SW480 (cell line): ENCODE measurements at places on chromosomes 6 and 20.

DNA sequence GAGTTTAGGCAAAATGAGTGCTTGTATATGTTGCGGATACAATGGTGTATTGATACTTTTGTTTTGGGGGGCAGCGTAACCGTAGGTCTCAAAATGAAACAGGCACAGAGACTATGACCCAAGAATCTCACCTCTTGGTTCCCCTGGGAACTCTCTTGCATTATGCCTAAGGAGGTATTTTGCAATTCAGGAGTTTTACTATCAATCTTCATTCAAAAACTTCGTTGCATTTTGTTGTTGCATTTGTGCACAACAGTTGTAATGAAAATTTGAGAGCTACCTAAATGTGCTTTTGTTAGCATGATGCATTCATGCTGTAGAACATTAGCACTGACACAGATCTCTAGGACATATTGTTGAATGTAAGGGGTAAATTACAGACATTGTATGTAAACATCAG lies 18.2 kb downstream of the VTA1 start:
- no peak for DNase-seq

DNA sequence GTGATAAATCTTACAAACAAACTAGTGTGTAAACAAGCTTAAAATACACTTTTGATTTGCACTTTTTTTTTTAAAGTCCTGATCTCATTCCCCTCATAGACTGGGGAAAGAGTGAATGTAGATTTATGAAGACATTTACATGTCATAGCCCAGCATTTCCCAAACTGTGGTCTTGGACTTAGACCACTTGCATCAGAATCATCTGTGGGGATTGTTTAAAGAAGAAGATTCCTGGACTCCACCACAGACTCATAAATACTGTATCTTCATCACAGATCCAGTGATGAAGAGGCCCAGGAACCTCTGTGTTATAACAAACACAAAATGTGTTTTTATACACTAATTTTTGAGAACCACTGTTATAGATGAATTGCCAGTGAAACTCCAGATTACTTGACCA lies 99.5 kb downstream of the KCNQ5 start:
- DNase-seq = no peak

- DNase-seq = peak; percentile 16
These were observed 17.1 kb downstream of the NAPB start for GRCh38 chr20:23404196-23404595.

GRCh38 chr6:136793363-136793762 lies 1.1 kb upstream of the MAP3K5 start:
- DNase-seq = no peak

DNA sequence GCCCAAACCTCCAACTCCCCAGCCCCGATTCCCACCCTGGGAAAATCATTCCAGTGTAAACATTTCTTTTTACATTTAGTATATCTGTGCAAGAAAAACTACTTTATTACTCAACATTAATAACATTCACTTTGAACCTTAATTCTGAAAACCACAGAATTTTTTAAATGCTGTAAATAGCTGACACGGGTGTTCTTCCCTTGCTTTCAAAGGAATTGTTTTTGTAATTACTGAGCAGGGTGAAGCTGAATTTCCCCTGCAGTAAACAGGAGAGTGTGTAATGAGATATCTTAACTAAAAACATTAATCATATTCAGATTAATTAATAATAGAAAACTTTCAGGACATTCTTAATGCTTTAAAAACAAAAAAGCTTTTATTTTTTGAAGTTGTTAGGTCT lies 99.3 kb upstream of the CITED2 start:
- no peak for DNase-seq

DNA sequence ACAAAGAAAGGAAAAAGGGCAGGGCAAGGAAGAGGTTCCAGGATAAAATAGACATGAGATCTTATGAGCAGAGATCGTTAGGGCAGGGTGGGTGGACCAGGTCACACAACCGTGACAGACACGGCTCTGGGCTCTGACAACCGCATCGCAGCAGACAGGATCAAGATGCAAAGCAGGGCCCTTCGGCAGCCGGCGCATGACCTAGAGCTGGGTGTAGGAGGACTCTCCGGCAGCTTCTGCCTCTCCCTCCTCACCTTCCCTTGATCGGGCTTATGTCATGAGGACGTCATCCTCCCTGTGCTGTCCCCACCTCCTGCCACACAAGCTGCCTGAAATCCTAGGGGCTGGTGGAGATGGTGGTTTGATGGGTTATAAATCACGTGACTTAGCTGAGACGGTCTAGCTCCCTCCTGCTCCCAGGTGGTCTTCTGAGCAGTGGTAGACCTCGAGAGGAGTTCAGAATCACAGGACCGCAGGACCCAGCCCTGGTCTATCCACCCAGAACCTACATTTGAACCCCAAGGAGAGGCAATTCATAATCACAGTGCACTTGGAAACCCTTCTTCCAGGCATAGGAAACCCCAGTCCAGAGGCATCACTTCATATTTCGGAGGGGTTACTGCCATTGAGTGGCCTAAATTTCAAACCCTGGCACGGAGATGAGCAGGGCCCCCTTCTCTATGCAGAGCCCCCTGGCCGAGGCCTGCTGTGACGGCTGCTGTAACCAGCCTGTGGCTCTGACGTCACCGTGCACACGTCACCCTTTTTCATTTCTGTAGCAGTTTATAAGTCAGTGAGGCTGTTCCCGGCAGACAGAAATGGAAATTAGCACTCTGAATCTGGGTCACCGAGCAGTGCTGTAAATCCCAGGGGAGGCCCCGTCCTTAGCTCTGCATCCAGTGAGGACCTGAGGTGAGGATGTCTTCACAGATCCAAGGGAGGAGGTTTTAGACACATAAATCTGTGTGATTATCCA lies 8.7 kb upstream of the CCR6 start:
- DNase-seq = no peak

GRCh38 chr6:90444160-90444714 lies 142.6 kb downstream of the MAP3K7 start:
- no peak for DNase-seq

DNA sequence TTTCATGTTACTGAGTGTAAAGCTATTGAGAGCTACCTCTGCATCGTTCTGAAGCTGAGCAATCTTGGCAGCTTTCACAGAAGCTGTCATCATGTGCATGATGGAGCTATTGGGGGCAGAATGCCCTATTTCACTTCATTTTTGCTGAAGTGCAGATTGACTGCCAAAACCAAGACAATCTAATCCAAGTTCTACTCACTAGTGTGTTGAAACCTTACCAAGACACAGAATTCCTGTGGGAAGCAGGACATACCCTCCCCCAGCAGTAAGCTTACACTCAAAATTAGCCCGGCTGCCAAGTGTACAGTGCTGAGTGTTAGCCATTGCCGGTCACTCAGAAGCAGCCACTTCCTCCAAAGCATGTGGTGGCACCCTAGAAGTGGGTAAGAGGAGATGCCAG lies 177.3 kb upstream of the TENT5A start:
- DNase-seq = no peak

GRCh38 chr6:111761212-111761611 lies 112.0 kb downstream of the FYN start:
- no peak for DNase-seq

DNA sequence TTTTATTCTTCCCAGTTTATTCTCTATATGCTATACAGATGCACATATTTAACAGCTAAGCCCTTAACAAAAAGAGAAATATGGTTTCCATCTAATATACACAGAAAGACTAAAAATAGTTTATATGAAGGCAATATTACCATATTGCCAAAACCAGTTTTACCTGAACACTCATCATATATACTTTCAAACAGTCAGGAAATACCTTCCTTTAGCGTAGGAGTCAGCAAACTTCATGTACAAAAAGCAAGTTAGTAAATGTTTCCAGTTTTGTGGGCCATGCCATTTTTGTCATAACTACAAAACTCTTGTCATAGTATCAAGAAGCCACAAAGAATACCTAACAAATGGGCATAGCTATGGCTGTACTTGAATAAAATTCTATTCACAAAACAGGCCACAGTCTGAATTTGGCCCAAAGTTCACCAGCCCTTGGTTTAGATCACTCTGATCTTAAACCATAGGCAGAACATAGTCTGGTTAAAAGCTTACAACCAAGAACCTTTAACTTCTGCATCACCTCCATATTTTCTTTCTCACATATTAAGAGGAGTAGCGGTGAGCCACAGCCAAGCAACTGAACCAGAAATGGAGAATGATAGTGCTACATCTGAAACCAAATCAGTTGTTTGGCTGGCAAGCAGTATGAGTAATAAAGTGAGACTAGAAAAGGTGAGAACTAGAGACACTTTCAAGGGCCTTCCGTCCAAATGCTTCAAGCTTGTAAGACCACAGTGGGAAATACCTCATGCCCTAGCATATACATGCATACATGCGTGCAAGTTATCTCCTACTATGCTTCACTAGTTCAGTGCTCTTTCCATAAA lies 116.6 kb downstream of the PTPRK start:
- DNase-seq = no peak

DNA sequence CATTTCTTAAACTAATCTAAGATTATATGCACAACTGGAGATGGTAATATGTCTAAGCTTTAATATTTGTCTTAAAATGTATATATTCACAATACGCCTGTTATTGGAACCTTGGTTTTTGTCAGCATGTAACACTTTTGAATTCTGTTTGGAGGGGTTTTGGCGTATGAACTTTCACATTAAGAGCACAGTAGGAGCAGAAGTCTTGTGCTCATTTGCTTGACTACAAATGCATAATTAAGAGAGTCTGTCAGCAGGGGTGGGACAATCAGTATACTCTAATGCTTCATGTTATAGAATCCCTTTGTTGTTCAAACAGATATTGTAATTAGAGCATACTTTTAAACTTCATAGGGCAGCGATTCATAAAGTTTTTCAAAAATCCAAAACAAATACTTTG lies 112.8 kb downstream of the QKI start:
- DNase-seq = no peak

DNA sequence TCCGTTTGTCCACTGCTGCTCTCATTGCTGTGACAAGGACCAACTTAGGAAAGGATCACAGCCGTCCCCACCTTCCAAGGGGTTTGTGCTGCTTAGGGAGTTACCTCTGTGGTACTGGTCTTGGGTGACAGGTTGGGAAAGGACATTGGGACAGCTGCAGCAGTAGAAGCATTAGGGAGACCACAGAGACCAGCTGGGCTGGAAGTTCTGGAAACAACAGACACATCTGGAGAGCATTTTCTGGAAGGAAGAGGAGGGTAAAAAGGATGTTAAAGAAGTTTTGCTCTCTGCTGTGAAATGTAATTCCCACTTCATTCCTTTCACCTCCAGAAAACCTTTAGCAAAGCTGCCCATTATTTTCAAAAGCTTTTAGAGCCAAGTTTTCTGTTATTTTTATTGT lies 304.2 kb downstream of the LRFN2 start:
- DNase-seq = no peak

DNA sequence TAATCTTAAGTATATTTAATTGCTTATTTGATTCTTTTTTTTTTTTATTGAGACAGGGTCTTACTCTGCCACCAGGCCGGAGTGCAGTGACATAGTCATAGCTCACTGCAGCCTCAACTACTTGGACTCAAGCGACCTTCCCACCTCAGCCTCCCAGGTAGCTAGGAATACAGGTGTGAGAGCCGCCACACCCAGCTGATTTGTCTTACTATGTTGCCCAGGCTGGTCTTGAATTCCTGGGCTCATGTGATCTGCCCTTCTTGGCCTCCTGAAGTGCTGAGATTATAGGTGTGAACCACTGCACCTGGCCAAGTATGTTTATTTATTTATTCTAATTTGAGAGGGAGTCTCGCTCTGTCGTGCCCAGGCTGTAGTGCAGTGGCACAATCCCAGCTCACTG lies 38.2 kb downstream of the PTPN1 start:
- DNase-seq = no peak

DNA sequence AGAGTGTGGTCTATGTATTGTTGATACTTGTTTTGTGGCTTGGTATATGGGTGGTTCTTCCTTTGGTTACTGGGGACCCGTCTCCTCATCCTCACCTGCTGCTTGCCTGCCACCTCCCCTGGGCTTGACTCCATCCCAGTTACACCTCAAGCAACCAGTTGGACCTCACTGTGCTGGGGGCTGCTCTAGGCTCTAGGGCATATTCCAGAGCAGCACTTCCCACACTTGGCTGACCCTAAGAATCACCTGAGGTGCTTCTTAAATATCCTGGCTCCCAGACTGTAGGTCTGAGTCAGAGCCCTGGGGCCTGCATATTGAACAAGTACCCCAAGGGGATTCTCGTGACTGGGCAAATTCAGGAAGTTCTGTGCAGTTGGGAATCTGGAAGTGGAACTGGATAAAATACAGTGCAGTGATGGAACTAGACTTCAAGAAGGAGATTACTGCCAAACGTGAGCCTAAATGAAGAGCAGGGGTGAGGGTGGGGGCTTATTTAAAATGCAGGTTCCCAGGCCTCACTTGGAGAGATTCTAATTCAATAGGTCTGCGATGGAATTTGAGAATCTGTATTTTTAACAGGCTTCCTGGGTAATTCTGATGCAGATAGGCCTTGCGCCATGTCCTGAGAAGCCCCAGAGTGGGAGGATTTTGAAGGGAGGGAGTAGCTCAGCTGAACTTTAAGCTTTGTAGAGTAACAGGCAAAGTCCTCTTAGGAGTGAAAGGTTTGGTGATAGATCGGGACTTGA lies 7.6 kb downstream of the SPATS1 start:
- no peak for DNase-seq

DNA sequence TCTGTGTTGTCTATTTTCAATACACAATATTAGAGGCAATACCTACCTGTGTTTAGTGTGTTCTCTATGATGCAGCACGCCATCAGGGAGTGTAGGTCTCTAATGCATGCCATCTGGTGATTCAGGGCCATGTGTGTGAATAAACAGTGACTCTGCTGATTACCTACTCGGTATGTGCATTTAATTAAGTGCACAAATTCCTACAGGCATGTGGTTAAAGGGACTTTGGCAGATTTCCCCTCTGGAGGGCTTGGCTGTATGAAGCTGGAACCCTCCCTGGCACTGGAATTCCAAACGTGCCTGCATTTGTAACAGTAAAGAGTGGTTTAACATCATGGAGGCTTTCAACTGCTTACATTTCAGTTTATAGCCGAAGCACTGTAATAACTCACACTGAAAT lies 401.5 kb upstream of the SASH1 start:
- DNase-seq = peak; percentile 38

GRCh38 chr6:128069188-128069587 lies 168.3 kb upstream of the THEMIS start:
- no peak for DNase-seq

- DNase-seq = no peak
These were observed 32.6 kb upstream of the ZBP1 start for GRCh38 chr20:57652606-57653545.
